ENCODE measurements at places on chromosomes 4 and X.

- no peak for DNase-seq
Observed at GRCh38 chr4:152981842-152982241, 45.7 kb downstream of the FHDC1 start.

- no peak for DNase-seq
Observed at GRCh38 chr4:81032771-81033684, 2.5 kb downstream of the BMP3 start.

GRCh38 chrX:10198254-10198653 is 41.5 kb downstream of the CLCN4 start:
- no peak for DNase-seq

GRCh38 chr4:112940336-112940735 is 109.1 kb upstream of the ANK2 start:
- DNase-seq = no peak

DNA sequence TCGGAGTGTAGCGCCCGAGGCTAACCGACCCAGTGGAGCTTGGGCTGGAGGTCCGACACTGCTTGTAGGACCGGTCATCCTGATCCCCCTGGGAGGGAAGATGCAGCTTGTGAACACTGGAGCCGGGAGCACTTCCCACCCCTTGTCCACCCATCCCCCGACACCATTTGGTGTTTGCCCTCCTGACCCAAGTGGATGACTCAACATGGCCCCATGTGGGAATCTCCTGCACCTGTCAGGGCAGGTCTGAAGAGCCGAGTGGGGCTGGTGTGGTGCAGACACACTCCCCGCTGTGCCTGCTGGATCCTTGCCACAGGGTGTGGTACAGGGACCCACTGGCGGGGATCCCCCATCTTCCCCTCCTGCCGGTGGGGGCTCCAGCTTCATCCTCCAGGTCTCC is 90.0 kb upstream of the AFAP1 start:
- no peak for DNase-seq

DNA sequence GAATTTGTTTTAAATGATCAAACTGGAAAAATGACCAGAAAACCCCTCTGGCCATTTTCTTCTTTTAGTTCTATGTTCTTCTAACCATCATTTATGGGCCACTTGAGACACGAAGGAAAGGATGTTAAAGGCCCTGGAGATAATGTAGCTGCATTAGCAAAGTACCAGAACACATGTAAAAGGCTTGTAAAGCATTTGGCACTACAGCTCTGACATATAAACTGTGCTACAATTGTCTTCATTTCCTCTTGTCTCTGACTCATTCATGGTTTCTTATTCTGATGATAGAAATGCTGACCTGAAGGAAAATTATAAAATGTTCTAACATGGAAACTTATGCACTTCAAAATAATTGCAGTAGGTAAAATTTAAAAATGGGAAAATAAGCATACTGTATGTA is 388.7 kb downstream of the FAT4 start:
- no peak for DNase-seq

DNA sequence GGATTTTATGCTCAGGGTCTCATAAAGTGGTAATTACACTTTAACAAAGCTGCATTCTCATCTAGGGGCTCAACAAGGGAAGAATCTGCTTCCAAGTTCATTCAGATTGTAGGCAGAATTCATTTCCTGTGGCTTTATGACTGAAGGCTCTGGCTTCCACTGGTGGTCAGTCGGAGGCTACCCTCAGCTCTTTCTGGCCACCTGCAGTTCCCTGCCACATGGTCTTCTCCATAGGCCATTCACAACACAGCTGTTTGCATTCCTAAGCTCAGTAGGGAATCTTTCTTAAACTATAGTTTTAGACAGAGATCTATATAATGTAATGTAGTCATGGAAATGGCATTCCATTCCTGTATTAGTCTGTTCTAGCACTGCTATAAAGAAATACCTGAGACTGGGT is 973.0 kb upstream of the SLIT2 start:
- DNase-seq = no peak
